ENCODE measurements at places on chromosomes 1 and 21. TPM values are rescaled to one million over a fixed set of nuclear protein-coding genes. Genes with fewer than 3 reads are reported as not detected.

NAV1 gene
- total RNA-seq = 30.3 TPM

SHISAL2A gene
- not detected for total RNA-seq

TATDN3 gene
- 5.9 TPM for total RNA-seq

WNT9A gene
- 0.85 TPM for total RNA-seq

UBL4B gene
- total RNA-seq = 0.48 TPM

GREM2 gene
- total RNA-seq = 0.32 TPM

FNDC5 gene
- total RNA-seq = 0.48 TPM

C1orf141 gene
- not detected for total RNA-seq

GPATCH2 gene
- total RNA-seq = 13.8 TPM

SUSD4 gene
- total RNA-seq = 3.3 TPM

C1QA gene
- total RNA-seq = 22.9 TPM

OPRD1 gene
- not detected for total RNA-seq

WLS gene
- total RNA-seq = 66.5 TPM

TMEM200B gene
- 3.6 TPM for total RNA-seq

GSTM3 gene
- 154 TPM for total RNA-seq

RGS16 gene
- 0.76 TPM for total RNA-seq

PLA2G2D gene
- not detected for total RNA-seq

DENND4B gene
- 34.6 TPM for total RNA-seq

SYTL1 gene
- 170 TPM for total RNA-seq

CLDN19 gene
- total RNA-seq = 0.98 TPM

AGO4 gene
- total RNA-seq = 34.9 TPM

OR10J1 gene
- total RNA-seq = not detected
